ENCODE measurements at places on chromosomes 2 and 18. TPM values are rescaled to one million over a fixed set of nuclear protein-coding genes. Genes with fewer than 3 reads are reported as not detected.

The OSBPL1A gene
- total RNA-seq = 55.1 TPM

The CRYGD gene
- total RNA-seq = 6.3 TPM

The CGREF1 gene
- total RNA-seq = 4.0 TPM

The ANKRD44 gene
- total RNA-seq = 0.71 TPM

The MAP3K20 gene
- 15.2 TPM for total RNA-seq

The STK11IP gene
- total RNA-seq = 31.9 TPM

The SFT2D3 gene
- total RNA-seq = 10.5 TPM

The RIF1 gene
- 96.9 TPM for total RNA-seq

The YPEL5 gene
- 26.5 TPM for total RNA-seq

The ZNF532 gene
- 185 TPM for total RNA-seq

The CYRIA gene
- total RNA-seq = 6.2 TPM

The MATN3 gene
- 9.1 TPM for total RNA-seq

The GAREM1 gene
- 7.4 TPM for total RNA-seq

The OTX1 gene
- 1.2 TPM for total RNA-seq

The FOXI3 gene
- 13.5 TPM for total RNA-seq

The SATB2 gene
- total RNA-seq = 22.1 TPM

The CFC1B gene
- not detected for total RNA-seq

The MYO1B gene
- total RNA-seq = 39.0 TPM

The C2orf69 gene
- total RNA-seq = 25.8 TPM

The LYG2 gene
- total RNA-seq = not detected

The SLC16A14 gene
- 2.6 TPM for total RNA-seq

The CLEC4F gene
- not detected for total RNA-seq

The CDH2 gene
- 16.9 TPM for total RNA-seq

The DES gene
- 3.5 TPM for total RNA-seq

The ALLC gene
- total RNA-seq = not detected

The HTR2B gene
- total RNA-seq = not detected

The USP40 gene
- total RNA-seq = 13.6 TPM

The TMEM182 gene
- 4.2 TPM for total RNA-seq

The CHN1 gene
- total RNA-seq = 26.1 TPM

The RIT2 gene
- 1.4 TPM for total RNA-seq

The ELOA2 gene
- not detected for total RNA-seq

The RMC1 gene
- 15.6 TPM for total RNA-seq

The SRD5A2 gene
- total RNA-seq = 0.05 TPM

The TUBA3E gene
- total RNA-seq = 0.18 TPM

The INPP5D gene
- total RNA-seq = 17.2 TPM

The GNLY gene
- not detected for total RNA-seq

The MTCL1 gene
- total RNA-seq = 64.3 TPM

The CRYBA2 gene
- not detected for total RNA-seq

The ALPP gene
- total RNA-seq = 0.20 TPM

The AMER3 gene
- total RNA-seq = 0.13 TPM

The GPR75 gene
- total RNA-seq = 2.8 TPM

The SLC9A2 gene
- 0.11 TPM for total RNA-seq

The GKN1 gene
- total RNA-seq = not detected

The IGFBP5 gene
- 12.5 TPM for total RNA-seq

The RAD51AP2 gene
- total RNA-seq = 0.30 TPM

The CRACDL gene
- 0.72 TPM for total RNA-seq

The UGT1A8 gene
- total RNA-seq = not detected

The SLC30A3 gene
- total RNA-seq = 8.0 TPM

The MYO7B gene
- 0.02 TPM for total RNA-seq

The RAB12 gene
- 58.1 TPM for total RNA-seq

The TEKT4 gene
- not detected for total RNA-seq

The ILKAP gene
- total RNA-seq = 26.4 TPM

The FOXD4L1 gene
- total RNA-seq = 0.09 TPM

The LRRC30 gene
- not detected for total RNA-seq

Measured in WTC11 (cell line).